ENCODE measurements at places on chromosomes 3 and 15.

DNA sequence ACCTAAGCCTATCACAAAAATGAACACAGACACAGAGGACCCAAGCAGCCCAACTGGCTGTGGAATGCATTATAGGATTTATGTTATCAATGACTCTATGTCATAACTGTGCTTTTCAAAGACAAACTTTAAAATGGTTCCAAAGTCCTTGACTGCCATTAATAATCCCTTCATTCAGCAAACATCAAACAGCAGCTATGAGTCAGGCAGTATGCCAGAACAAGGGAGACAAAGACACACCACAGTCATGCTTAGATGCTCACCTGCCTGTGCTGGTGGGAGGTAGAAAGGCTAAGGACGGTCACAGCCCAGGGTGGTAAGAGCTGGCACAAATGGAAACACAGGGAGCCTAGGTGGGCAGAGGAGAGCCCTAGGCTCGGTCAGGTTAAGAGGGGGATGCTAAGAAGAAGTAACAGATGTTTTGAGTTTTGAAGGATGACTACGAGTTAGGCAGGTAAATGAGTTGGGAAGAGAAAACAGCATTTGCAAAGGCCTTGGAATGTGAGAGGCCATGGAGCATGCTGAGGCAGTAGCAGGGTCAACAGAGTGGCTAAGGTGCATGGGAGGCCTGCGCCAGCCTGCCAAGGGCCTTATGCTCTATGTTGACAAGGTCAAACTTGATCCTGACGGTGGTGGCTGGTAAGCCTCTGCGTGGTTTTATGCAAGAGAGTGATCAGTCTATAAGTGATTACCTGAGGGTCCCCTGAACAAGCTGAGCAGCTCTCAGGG is 23.0 kb downstream of the NMNAT3 start:
- DNase-seq = no peak

DNA sequence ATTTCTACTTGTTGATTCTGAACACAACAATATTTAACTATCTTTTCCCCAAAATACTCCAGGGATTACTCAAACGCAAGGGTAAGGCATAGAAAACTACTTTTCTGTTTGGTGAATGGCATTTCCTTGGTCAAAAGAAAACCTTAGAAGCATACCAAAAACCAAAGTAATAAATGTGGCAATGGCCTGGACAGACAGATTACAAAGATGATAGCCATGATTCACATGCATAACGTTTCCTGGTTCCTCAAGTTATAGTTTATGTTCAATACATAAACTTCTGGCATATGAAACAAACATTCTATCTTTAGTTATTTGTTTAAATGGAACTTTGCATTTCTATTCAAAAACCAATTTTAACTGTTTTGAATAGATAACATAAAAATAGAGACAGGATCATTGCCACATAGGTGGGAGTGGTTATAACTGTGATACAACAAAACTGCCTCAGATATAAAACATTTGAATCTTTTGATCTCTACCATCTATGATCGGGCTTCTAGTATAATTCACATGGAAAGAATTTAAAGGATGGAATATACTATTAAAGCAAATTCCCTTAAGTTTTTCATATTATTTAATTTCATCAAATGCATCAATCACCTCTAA is 32.1 kb downstream of the FOXP1 start:
- DNase-seq = no peak

GRCh38 chr3:66795365-66795764 is 202.7 kb upstream of the KBTBD8 start:
- no peak for DNase-seq

DNA sequence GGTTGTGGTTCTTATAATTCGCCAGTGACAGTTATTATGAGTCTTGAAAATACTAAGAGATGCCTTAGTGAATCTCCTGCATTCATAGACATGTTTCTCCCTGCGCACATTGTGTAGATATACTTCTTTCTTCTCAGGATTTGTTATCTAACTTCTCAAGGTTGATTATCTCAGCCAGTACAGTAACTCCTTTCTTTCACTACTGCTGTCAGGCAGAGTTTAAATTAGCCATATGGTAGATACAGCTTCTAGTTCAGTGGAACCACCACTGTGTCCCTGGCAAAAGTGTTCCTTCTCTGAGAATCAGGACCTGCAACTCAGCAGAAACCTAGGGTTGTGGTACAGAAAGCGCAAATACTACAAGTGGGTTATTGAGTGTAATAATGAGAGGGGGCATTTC is 175.0 kb upstream of the SGO1 start:
- DNase-seq = no peak

GRCh38 chr3:196568246-196569002 is at the start of the genes FBXO45 and WDR53:
FBXO45 (plus strand) TSS chr3:196568660; CDS start chr3:196568985, 325 bp downstream.
WDR53 (minus strand) TSS chr3:196568554; CDS start chr3:196561475, 7,079 bp downstream.
- DNase-seq = peak; percentile 87

DNA sequence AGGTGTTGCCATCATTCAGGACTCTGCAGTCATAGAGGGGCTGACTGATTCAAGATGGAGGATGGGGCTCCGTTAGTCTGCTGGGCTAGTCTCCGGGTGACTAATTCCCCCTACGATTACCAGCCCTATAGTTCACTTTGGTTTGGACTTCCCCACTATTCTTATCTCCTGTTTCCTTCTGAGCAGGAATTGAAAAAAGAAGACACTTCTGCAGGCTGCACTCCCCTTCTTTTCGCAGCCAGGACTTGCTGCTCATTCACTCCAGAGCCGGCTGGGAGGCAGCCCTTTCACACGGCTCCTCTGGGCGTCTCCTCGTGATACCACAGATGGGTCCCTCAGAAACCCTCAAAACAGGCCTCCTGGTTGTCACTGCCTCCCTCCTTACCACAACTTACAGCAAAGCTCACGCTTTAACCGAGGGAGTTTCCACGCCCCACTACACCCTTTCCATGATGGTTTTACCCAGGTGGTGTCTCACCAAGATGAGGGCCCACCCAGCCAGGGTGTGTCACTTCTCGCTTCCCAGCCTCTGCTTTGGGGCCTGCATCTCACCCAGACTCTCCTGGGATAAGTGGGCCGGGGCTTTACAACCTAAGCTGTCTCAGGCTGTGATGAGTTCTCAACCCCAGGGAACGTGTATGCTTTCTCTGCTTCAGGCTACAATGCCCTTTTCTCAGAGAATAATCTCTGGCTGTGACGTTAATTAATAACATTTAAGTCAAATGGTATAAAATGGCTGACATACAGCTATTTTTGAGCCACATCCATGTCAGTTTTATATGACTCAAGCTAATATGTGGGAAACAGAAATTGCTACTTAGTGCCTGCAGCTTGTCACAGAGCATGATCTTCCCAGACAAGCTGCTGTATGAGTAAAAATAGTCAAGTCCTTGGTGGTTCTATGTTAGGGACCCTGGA is 11.9 kb downstream of the CX3CR1 start:
- no peak for DNase-seq

DNA sequence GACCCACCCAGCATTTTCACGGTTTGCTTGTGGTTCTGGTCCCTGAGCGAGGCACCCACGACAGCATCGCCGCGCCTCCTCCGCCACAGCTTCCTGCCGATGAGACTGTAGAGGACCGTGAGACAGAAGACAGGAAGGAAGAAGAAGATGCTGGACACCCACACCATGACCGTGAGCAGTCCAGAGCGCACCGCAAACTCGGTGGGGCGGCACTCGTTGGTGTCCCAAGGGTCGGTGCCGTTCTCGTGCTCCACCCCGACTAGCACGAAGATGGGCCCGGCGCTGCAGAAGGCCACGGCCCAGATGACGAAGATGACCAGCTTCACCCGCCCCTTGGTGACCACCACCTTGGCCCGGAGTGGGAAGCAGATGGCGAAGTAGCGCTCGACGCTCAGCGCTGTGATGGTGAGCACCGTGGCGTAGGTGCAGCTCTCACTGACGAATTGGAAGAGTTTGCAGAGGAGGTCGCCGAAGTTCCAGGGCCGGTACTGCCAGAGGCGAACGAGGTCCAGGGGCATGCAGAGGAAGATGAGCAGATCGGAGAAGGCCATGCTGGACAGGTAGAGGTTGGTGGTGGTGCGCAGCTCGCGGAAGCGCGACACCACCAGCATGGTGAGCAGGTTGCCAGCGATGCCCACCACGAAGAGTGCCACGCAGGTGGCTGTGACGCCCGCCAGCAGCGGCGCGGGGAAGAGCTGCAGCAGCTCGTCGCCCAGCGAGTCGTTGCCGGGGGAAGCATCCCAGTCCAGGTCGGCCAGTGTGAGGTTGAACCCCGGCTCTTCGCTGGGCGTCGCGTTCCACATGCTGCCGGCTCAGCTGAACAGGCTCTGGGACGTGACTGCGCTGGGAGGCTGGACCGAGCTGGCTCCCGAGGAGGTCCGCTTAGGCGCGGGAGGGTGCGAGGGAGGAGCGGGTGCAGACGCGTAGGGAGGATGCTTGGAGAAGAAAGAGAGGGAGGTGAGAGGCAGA is at the start of gene GHSR:
TSS of gene GHSR (minus strand) at position 846 of the 969 bp plus-strand sequence. CDS start at position 803, 43 bp downstream.
- no peak for DNase-seq

- DNase-seq = no peak
Observed at GRCh38 chr15:100861511-100861991, 18.1 kb upstream of the ALDH1A3 start.

DNA sequence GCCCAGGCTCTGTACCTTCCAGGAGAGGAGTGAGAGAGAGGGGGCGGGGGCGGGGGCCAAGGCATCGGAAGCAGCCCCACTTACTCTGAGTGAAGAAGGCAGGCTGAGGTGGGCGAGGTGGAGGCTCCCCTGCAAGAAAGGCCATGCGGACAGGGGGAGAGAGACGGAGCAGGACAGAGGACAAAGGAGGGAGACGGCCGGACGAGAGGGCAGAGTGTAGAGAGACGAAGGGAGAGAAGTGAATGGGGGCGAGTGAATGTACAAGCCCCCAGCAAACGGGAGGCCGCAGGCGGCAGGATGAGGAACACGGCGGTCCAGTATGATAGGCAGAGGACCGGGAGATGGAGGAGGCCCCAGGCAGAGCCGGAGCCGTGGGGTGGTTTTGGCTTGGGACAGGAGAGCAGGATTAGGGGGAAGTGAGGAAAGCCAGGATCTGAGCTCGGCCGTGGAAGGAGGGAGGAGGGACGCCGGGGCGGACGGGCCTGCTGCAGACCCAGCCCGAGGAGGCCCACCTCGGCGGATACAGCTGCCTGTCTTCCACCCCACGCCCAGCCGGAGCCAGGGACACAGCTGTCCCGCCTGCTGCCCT is 38.8 kb downstream of the TNK2 start:
- no peak for DNase-seq

DNA sequence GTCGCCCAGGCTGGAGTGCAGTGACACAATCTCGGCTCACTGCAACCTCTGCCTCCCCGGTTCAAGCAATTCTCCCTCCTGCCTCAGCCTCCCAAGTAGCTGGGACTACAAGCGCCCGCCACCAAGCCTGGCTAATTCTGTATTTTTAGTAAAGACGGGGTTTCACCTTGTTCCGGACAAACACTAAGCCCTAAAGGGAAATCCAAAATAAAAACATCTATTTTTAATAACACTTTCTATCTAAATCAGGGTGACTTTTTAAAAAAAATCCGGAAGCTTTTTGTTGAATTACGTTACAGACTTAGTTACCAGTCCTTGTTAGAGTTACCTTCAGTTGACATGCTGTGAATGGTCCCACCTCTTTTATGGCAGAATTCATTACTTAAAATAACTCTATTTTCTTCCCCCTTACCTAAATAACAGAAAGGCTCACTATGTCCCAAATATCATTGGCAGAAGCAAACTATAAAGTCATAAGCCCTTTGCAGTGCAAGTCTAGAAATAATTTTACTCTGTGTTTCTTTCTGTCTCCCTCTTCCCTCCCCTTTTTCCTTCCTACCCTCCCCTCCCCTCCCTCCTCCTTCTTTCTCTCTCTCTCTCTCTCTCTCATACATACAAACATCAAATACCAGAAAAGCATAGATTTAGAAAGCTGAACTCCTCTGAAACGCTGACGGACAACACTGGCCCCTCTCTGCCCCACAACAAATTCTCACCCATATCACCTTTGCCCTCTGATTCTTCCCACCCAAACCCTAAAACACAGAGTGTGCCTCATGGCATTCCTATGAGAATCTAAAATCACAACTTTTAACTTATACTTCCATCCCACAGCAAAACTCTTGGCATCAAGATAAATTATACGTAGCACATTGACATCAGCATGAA is 18.3 kb downstream of the THBS1 start:
- DNase-seq = no peak

DNA sequence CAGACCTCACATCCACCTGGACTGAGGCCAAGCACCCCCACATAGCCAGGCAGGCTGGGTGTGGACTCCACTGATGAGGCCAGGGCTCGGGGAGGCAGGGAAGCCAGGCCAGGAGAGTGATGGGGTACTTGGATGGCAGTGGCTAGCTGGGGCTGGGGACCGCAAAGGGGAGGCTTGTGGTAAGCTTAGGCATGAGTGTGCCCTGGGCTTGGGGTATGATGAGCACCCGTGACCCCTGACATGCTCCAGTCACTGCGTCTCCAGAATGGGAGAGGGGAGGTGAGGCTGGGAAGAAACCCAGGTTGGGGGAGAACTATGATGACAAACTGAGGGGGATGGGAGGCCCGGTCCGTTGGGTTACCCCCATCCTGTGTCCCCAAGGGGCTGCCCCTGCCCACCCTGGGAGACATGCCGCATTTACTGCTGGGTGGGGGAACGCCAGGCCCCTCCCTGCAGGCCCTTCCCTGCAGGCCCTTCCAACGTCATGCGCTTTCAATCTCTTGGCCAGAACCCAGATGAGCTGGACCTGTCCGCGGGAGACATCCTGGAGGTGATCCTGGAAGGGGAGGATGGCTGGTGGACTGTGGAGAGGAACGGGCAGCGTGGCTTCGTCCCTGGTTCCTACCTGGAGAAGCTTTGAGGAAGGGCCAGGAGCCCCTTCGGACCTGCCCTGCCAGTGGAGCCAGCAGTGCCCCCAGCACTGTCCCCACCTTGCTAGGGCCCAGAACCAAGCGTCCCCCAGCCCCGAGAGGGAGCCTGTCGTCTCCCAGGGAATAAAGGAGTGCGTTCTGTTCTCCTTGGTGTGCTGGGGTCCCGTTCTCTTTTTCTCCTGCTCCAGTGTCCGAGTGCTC is 34.1 kb downstream of the TSPAN3 start:
- DNase-seq = no peak

DNA sequence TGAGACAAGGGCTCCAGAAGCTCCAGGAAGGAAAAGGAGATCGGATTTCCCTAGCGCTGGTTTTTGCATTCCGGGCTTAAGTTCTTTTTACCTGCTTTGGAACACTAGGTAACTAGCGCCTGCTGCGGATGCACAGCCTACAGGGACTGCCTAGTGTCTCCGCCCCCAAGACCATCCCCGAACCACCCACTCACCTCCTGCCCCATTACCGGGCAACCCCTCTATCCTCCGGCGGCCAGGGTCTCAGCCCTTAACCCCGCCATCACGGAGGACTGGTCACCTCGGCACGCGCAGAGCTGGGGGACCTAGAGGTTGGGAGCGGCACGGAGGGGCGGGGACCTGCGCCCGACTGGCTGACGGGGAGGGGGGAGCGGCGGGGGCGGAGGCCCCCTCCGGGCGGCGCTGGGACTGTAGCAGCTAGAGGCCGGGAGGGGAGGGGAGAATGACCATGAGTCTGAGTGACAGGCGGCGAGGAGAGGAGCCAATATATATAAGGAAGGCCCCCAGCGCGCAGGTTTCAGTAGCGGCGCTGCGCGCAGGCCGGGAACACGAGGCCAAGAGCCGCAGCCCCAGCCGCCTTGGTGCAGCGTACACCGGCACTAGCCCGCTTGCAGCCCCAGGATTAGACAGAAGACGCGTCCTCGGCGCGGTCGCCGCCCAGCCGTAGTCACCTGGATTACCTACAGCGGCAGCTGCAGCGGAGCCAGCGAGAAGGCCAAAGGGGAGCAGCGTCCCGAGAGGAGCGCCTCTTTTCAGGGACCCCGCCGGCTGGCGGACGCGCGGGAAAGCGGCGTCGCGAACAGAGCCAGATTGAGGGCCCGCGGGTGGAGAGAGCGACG is at the start of gene DLL4:
TSS of gene DLL4 (plus strand) at position 520 of the 839 bp plus-strand sequence. CDS start 329 bp downstream, outside the sequence.
- DNase-seq = peak; percentile 94

- DNase-seq = no peak
Observed at GRCh38 chr3:69379661-69380060, 6.2 kb downstream of the FRMD4B start.

All from WERI-Rb-1 (cell line).